ENCODE measurements at places on chromosomes 16 and 17.
A peak's percentile ranks its signal among the peaks of the same experiment; 100 is the strongest.

DNA sequence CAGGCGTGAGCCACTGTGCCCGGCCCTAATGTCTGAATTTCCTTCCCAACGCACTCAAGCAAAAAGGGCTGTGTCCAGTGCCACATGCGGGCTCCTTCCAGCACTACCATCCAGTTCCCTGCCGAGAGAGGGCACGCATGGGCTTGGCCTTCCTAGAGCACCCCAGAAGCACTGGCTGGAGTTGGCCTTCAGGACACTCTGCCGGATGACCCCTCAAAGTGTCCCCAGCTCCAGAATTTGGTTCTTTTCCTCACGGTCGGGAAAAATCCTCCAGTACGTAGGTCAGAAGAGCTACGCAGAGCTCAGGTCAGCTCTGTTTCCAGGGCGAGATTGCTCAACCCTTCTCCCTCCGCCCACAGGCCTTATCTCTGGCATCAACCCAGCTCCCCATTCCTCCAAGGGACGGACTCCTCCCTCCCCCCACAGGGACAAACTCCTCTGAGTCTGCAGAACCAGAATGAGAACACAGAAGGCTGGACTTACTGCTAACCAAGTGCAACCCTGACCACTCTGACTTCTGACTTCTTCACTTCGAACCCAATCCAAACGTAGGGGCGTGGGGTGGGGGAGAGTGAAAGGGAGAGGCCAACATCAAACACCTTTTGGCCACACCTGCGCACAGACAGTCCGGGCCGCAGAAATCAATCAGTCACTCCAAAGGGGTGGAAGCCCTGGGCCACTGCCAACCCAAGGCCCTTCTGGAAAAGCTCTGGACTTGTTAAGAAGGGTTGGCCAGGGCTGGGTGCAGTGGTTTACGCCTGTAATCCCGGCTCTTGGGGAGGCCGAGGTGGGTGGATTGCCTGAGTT lies 3.6 kb downstream of the CDC42EP4 start:
- DNase-seq = no peak

GRCh38 chr16:72833969-72834368 lies 214.0 kb downstream of the ZFHX3 start:
- DNase-seq = no peak

- DNase-seq = no peak
These were observed 363.1 kb downstream of the WWOX start for GRCh38 chr16:78462288-78463208.

DNA sequence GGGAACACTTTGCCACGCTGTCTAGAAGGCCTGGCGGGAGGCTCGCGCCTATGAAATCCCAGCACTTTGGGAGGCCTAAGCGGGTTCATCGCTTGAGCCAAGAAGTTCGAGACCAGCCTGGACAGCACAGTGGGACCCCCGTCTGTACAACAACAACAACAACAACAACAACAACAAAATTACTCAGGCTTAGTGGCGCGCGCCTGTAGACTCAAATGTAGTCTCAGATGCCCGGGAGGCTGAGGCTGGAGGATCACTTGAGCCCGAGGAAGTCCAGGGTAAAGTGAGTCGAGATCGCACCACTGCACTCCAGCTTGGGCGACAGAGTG lies 297 bp upstream of the SLFN13 start:
- DNase-seq = no peak

GRCh38 chr17:8384801-8385378 lies 1.9 kb upstream of the RPL26 start:
- DNase-seq = peak; percentile 67

DNA sequence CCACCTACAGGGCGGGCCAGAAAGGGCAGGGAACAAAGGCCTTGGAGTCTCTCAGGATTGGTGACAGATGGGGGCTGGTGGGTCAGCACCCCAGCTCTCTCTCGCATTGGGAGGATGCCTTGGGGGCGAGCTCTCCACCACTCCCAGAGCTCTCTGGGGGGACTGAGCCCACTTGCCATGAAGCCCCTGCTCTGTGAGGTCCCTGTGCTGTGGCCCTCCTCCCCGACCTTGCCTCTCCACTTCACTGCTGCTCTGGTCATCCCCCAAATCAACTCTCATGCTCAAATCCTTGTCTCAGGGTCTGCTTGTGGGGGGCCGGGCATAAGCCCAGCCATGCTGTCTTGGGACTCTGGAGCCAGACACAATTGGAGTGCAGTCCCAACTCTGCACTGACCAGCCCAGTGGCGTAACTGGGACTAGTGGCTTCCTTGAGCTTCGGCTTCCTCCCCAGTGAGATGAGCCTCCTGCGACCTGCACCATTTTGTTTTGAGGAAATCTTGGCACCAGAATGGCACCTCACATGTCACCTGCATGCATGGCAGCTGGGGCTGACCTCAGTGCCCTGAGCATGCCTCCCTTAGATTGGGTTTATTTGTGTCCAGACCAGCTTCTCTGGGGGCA lies 184.5 kb downstream of the IRF8 start:
- no peak for DNase-seq

DNA sequence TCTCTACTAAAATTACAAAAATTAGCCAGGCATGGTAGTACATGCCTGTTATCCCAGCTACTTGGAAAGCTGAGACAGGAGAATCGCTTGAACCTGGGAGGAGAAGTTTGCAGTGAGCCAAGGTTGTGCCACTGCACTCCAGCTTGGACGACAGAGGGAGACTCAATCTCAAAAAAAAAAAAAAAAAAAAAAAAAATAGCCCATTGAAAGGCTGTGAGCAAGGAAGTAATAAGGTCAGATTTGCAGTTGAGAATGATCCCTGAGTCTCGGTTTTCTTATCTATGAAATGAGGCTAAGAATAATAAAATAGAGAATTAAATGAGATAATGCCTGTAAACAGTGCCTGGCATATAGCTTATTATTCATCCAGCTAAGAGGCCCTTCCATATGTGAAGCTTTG lies 1.3 kb upstream of the PDK2 start:
- no peak for DNase-seq

DNA sequence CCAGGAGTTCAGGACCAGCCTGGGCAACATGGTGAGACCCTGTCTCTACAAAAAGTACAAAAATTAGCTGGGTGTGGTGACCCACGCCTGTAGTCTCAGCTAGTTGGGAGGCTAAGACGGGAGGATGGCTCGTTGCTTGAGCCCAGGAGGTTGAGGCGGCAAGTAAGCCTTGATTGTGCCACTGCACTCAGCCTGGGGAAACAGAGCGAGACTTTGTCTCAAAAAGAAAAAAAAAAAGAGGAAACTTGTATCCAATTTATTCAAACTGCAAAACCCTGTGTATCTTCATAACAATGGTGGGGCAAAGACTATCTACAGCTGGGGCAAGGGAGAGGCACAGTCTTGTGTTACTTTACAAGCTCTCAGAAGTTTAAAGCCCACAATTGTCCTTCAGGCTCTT lies 21.5 kb downstream of the GRB7 start:
- no peak for DNase-seq

DNA sequence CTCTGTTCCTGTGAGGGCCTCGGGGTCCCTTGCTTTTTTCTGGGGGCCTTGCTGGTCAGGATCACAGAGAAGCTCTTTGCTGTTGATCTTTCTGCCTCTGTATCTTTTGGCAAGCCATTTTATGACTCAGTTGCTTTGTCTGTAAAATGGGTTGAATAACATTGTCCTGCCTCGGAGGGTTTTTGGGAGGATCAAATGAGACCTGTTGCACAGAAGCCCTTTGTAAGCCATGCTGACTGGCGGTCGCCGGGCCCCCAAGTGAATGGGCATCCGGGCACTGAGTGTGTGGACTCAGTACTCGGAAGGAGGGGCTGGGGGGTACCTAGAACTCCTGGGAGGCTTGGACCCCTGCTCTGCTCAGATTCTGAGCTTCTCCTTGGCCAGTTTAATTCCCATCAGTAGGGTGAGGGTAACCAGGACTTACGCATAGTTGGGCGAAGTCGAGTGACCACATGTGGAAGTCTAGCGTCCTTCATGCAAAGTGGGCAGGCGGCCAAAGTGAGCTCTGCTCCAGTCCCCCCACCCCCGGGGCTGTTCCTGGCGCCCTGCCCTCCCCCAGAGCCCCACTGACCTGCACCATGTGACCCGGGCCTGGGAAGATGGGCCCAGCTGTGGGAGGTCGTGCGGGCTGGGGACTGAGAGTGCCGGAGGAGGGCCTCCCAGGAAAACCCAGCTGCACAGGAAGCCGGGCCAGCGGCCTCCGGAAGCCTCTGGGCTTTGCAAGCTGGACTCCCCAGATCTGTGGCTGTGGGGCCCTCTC lies 284.0 kb downstream of the SEC14L1 start:
- no peak for DNase-seq

DNA sequence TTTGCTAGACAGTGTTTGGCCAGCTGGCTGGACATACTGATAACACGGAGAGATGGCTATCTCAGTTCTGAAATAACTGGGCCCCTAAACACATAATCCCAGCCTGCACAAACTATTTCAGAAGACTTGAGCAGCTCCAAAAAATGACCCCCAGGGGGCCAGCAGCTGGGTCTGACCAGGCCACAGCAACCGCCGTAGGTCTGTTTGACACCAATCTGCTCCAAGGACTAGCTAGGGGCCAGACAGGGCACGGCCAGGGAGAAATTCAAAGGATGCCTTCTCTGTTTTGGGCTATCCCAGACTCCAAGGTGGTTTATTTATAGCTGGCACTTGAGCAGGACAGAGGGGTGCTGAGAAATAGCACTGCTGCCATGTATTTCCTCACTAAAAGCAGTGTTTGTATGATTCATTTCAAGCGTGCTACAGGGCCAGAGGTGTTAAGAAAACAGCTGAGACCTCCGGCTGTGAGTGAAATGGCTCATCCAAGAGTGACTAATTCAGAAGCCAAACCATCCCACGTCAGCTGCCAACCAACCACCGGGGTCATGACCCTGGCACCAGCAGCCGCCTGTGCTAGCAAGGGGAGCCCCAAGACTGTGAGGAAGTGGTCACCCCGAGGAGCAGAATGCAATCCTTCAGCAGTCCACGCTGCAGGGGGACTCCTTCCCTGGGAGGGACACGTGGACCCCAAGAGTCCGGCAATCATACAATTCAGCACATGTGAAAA lies 5.7 kb downstream of the GGA2 start:
- DNase-seq = peak; percentile 86

- no peak for DNase-seq
These were observed 50.4 kb upstream of the CIBAR2 start for GRCh38 chr16:85162478-85163277.

Measured in AG09309 (cell line).